ENCODE measurements at places on chromosomes 2 and 18. TPM values are rescaled to one million over a fixed set of nuclear protein-coding genes. Genes with fewer than 3 reads are reported as not detected.

The ABCG8 gene
- total RNA-seq: not detected

The CHAC2 gene
- 3.6 TPM for total RNA-seq

The NUP35 gene
- 18.2 TPM for total RNA-seq

The EFHD1 gene
- total RNA-seq: 10.7 TPM

The REG1B gene
- total RNA-seq: not detected

The HRH4 gene
- 1.7 TPM for total RNA-seq

The DSG4 gene
- total RNA-seq: not detected

- DNase-seq: no peak
- H3K27ac ChIP-seq: no peak overlapping the region
- no peaks in the 10 kb centered on the region for H3K4me1 ChIP-seq
Measured at GRCh38 chr2:65186093-65186868, 41.4 kb upstream of the ACTR2 start.

GRCh38 chr18:74215863-74216262, 67.5 kb downstream of the TIMM21 start:
- no peak overlapping the region for H3K27ac ChIP-seq
- no peak for DNase-seq
- no peaks in the 10 kb centered on the region for H3K27me3 ChIP-seq
- no peaks in the 10 kb centered on the region for H3K4me1 ChIP-seq
- H3K36me3 ChIP-seq: no peaks in the 10 kb centered on the region

- DNase-seq: no peak
- H3K27ac ChIP-seq: peak overlapping the region; percentile 92
- no peaks in the 10 kb centered on the region for H3K27me3 ChIP-seq
- H3K4me1 ChIP-seq: peaks cover 20% of the 10 kb centered on the region
- no peaks in the 10 kb centered on the region for H3K36me3 ChIP-seq
Measured at GRCh38 chr2:44170311-44170717, 1.6 kb downstream of the PPM1B start.

GRCh38 chr18:38539371-38539770, 973.8 kb upstream of the CELF4 start:
- H3K27ac ChIP-seq: no peak overlapping the region
- no peak overlapping the region for H3K4me3 ChIP-seq
- no peaks in the 10 kb centered on the region for H3K36me3 ChIP-seq
- H3K27me3 ChIP-seq: no peaks in the 10 kb centered on the region
- no peak for DNase-seq
- no peaks in the 10 kb centered on the region for H3K4me1 ChIP-seq

- H3K4me3 ChIP-seq: no peak overlapping the region
- no peaks in the 10 kb centered on the region for H3K27me3 ChIP-seq
- H3K36me3 ChIP-seq: no peaks in the 10 kb centered on the region
- no peak overlapping the region for H3K27ac ChIP-seq
- DNase-seq: no peak
- H3K4me1 ChIP-seq: no peaks in the 10 kb centered on the region
Measured at GRCh38 chr18:27762054-27762453, 414.9 kb downstream of the CDH2 start.

DNA sequence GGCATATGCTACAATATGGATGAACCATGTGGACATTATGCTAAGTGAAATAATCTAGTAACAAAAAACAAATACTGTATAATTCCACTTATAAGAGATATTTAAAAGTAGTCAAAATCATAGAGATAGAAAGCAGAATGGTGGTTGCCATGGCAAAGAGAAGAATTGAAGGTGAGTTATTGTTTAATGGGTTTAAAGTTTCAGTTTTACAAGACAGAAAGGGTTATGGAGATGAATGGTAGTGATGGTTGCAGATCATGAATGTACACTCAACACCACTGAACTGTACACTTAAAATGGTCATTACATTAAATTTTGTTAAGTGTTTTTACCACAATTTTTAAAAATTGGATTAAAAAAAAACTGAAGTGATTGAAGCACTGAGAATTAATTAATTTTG, 298.2 kb upstream of the ZC3H15 start:
- H3K27me3 ChIP-seq: no peaks in the 10 kb centered on the region
- no peaks in the 10 kb centered on the region for H3K36me3 ChIP-seq
- no peak overlapping the region for H3K27ac ChIP-seq
- no peak overlapping the region for H3K4me3 ChIP-seq

GRCh38 chr18:40789286-40789685, 1165.7 kb upstream of the PIK3C3 start:
- no peak overlapping the region for H3K27ac ChIP-seq
- H3K4me3 ChIP-seq: no peak overlapping the region
- no peaks in the 10 kb centered on the region for H3K36me3 ChIP-seq
- no peaks in the 10 kb centered on the region for H3K4me1 ChIP-seq

DNA sequence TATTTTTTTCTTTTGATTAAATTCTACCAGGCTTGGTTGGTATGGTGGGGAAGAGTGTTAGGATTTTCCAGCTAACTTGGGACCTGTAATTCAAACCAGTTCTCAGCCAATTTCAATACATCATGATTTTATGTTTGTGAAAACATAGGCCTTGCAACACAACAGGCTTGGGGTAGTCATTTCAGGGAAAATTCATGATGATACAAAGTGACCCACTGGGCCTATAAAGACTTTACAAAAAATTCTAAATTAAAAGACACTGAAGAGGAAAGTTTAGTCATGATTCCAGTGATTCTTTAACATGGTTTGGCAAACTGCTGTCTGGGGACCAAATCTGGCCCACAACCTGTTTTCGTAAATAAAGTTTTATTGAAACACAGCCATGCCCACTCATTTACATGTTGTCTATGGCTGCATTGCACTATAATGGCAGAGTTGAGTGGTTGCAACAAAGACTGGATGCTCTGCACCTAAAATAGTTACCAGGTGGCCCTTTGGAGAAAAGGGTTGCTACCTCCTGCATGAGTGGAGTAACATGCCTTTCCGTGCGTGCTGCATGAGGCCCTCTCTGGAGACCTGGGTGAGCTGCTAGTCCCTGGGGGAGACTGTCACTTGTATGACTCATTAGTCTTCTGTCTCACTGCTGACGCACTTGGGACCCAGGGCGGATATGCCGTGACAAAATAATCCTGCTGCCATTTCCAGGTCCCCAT, 73.6 kb downstream of the NPAS2 start:
- H3K4me1 ChIP-seq: no peaks in the 10 kb centered on the region
- no peak overlapping the region for H3K27ac ChIP-seq
- H3K36me3 ChIP-seq: no peaks in the 10 kb centered on the region
- no peaks in the 10 kb centered on the region for H3K27me3 ChIP-seq

GRCh38 chr18:37330173-37330572, 235.4 kb downstream of the CELF4 start:
- no peaks in the 10 kb centered on the region for H3K36me3 ChIP-seq
- no peak overlapping the region for H3K27ac ChIP-seq
- no peak for DNase-seq
- H3K4me1 ChIP-seq: no peaks in the 10 kb centered on the region
- H3K27me3 ChIP-seq: no peaks in the 10 kb centered on the region
- H3K4me3 ChIP-seq: no peak overlapping the region

GRCh38 chr2:173966274-173967098, 1.3 kb upstream of the SP3 start:
- H3K4me1 ChIP-seq: peaks cover 19% of the 10 kb centered on the region
- no peaks in the 10 kb centered on the region for H3K36me3 ChIP-seq
- H3K4me3 ChIP-seq: peak overlapping the region; percentile 96
- no peak for DNase-seq
- no peaks in the 10 kb centered on the region for H3K27me3 ChIP-seq
- peak overlapping the region; percentile 100 for H3K27ac ChIP-seq

- no peak overlapping the region for H3K27ac ChIP-seq
- H3K36me3 ChIP-seq: no peaks in the 10 kb centered on the region
- DNase-seq: no peak
Measured at GRCh38 chr2:200028998-200029397, 73.6 kb downstream of the MAIP1 start.

DNA sequence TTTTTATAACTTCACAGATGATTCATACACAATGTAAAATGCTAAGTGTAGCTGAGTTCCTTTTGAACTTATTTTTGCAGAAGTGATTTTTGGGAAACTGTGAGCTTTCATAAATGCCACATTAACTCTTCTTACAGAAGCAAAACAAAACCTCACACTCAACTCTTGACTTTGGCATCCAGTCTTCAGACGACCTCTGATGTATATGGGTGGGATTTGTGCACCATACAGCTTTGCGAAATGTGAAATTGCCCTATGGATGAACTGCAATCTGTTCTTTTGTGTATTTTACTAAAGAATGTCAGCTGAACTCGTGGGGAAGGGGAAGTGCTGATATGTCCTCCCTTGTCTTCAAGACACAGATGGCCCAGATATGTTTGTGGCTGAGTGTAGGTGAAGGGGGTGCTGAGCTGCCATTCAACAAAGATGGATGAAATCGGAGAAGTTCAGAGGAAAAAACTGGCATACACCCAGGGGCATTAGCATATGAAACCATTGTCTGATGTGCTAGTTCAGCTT, 218.3 kb downstream of the PTGR3 start:
- H3K4me1 ChIP-seq: peaks cover 14% of the 10 kb centered on the region
- H3K4me3 ChIP-seq: no peak overlapping the region
- no peaks in the 10 kb centered on the region for H3K27me3 ChIP-seq
- DNase-seq: no peak
- no peaks in the 10 kb centered on the region for H3K36me3 ChIP-seq

GRCh38 chr2:132974467-132975095, 304.6 kb upstream of the LYPD1 start:
- no peaks in the 10 kb centered on the region for H3K4me1 ChIP-seq
- no peak overlapping the region for H3K4me3 ChIP-seq
- no peaks in the 10 kb centered on the region for H3K27me3 ChIP-seq
- no peaks in the 10 kb centered on the region for H3K36me3 ChIP-seq

DNA sequence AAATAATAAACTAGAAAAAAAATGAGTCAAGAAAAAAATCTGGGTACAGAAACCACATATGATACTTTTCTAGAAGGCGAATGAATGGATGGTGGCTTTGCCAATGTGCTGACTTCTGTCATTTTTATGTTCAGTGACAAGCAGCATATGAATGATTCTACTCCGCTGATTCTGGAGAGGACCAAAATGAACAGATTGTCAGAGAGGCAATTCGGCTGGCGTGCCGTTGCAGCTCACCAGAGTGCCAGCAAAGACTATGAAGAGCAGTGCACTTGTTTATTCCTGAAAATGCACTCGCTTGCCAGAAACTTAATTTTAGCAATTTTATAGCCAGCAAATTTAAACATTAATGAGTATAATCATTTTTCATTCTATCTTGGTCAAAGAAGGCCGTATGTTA, 105.9 kb upstream of the NYAP2 start:
- no peaks in the 10 kb centered on the region for H3K36me3 ChIP-seq
- DNase-seq: no peak
- no peaks in the 10 kb centered on the region for H3K27me3 ChIP-seq
- H3K4me3 ChIP-seq: no peak overlapping the region
- H3K27ac ChIP-seq: no peak overlapping the region

DNA sequence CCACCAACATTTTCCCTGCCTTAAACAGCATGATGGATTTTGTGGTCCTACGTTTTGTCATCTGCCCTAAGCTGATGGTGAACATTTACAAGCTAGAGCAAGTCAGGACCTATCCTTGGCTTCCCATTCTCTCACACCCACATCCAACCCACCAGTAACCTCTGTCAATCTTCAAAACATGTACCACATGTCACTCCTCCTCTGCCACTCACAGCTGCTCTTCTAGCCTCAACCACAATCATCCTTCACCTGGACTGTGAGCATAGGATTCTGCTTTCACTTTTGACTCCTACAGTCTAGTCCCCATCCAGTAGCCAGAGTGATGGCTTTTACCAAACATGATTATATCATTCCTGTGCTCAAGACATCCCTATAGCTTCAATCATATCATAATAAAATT, 279.8 kb upstream of the DLGAP1 start:
- H3K4me1 ChIP-seq: no peaks in the 10 kb centered on the region
- no peak for DNase-seq
- no peak overlapping the region for H3K4me3 ChIP-seq
- no peaks in the 10 kb centered on the region for H3K27me3 ChIP-seq
- no peaks in the 10 kb centered on the region for H3K36me3 ChIP-seq

- H3K4me1 ChIP-seq: no peaks in the 10 kb centered on the region
- H3K27me3 ChIP-seq: no peaks in the 10 kb centered on the region
- DNase-seq: no peak
- H3K27ac ChIP-seq: no peak overlapping the region
- no peak overlapping the region for H3K4me3 ChIP-seq
- no peaks in the 10 kb centered on the region for H3K36me3 ChIP-seq
Measured at GRCh38 chr18:1541478-1541877, 636.8 kb downstream of the ADCYAP1 start.

Data from upper lobe of right lung (tissue), 1 donor.